ENCODE measurements at places on chromosomes 12 and 14.

DNA sequence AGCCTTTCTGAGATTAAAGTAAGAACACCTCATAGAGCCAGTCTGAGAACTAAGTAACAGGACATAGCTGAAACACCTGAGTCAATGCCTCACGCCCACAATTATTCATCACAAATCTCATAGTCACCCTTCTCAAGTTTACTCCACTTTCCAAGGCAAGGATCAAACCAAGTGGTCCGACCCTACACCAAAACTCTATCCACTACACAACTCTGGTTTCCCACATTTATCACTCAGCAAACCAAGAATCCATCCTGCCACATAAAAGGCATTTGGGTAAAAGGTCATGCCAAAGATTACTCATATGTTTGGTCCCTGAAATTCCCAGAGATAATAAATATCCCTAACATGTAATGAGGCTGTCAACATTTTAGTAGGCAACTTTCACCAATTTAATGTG lies 144.1 kb downstream of the RPAP3 start:
- no peak for DNase-seq

DNA sequence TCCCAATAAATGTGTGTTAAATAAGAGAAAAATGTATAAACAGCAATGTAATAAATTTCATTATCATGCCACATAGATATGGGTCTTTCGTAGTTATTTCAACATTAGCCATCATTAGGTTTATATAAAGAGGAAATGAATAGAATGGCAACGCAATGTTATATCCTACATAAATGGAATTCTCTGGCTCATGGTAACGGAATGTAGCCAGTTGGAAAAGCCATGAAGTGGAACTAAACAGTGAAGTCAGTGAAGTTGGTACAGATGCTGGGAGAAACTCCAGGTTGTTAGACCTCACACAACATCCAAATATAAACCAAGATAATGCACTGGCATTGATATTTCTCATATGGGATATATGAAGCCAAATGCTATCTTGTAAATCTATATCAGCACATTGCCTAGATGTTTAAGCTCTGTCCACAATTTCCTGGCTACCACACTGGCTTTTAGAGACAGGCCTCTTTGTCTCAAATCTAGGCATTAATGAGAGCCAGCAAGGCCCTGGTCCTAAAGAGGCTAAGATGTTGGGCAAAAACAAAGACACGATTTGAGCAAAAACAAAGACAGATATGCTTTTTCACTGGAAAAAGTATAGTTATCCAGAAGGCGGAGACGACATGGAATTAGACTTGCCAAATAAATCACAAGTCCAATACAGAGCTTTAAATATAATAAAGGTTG lies 861.0 kb downstream of the RPS29 start:
- DNase-seq: no peak

- no peak for DNase-seq
These were observed 25.8 kb upstream of the VDR start for GRCh38 chr12:47930634-47931033.

DNA sequence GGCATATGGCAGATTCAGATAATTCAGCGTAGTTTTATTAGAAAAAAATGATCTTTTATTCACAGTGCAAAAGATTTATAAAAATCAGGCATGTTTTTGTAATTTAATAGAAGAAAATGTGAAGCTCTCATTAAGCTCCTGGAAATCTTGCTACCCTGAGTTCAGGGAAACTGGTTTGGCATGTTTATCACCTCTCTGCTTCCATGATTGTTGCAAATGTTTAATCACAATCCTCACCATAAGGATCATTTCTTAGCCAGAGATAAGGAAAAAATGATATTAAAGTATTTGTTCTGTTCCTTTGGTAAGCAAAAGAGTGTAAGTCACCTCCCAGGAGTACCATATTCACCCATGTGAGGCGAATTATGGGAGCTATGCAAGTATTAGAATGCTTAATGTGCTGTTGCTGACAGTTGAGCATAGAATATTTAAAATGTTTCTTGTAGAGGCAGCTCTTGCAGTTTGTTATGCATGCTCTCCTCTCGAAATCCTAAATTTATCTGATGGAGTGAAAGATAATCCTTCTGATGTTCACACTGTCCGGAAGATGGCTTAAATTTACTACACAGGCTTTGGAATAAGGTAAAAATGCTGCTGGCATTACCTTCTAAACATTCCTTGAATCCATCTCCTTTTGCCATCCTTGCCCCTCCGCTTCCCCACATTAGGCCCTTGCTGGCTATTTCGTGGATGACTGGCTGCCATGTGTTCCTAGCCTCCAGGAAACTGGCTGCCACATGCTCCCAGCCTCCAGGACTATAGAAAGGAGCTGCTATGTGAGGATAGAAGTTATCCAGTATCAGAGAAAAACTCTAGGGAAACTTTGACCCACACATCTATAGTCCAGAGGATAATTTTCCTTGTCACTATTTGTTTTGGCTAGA lies 115.8 kb upstream of the CCDC198 start:
- no peak for DNase-seq

- no peak for DNase-seq
These were observed 98.1 kb downstream of the WIF1 start for GRCh38 chr12:65022960-65023359.

DNA sequence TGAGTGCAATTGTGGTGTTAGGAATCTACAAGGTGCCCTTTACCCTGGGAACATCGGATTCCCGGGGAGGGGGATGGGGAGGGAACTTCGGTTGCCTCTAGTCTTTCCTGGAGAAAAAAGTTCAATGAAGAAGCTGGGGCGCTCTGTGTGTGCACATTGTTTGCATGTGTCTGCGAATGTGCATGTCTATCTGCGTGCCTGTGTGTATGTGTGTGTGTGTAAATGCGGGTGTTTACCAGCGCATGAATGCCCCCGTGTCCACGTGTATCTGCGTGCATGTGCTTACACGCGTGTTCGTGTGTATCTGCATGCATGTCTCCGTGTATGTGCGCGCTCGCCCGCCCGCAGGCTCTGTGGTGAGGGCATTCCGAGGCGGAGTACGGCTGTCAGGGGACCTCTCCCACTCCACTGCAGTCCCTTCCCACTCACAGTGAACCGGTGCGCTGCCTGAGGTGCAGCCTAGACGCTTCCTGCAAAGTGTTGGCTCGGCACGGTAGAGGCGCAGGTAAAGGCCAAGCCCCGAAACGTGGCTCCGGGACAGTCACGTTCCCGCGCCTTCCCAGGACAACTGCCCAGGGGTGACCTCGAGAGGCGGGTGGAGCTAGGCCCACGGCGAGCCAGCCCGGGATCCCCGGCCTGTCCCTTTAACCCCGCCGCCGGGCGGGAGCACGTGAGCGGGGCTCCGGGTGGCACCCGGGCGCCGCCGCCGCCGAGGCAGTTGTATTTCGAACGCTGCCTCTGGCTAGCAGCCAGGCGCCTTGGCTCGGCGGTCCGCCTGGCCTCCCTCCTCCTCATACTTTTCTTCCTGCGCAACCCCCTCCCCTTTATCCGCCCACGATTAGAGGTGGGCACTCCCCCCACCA lies 539 bp upstream of the HMGA2 start:
- DNase-seq: peak; percentile 73

DNA sequence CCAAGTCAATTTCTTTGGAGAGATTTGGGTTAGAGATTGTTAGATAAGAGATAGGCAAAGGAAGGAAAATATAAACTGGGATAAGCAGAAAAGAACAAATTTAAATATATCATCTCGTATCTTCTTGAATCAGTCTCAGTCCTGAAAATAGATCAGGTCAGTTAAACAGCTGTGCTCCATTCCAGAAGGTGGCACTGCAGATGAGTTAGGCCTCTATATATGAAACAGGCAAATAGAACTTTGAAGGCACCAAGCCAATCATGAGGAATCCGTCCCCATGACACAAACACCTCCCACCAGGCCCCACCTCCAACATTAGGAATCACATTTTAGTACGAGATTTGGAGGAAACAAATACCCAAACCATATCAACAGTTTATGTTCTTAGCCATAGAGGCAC lies 605.5 kb upstream of the USP15 start:
- DNase-seq: peak; percentile 31

GRCh38 chr14:101708853-101709532 lies 52.5 kb upstream of the PPP2R5C start:
- DNase-seq: no peak

DNA sequence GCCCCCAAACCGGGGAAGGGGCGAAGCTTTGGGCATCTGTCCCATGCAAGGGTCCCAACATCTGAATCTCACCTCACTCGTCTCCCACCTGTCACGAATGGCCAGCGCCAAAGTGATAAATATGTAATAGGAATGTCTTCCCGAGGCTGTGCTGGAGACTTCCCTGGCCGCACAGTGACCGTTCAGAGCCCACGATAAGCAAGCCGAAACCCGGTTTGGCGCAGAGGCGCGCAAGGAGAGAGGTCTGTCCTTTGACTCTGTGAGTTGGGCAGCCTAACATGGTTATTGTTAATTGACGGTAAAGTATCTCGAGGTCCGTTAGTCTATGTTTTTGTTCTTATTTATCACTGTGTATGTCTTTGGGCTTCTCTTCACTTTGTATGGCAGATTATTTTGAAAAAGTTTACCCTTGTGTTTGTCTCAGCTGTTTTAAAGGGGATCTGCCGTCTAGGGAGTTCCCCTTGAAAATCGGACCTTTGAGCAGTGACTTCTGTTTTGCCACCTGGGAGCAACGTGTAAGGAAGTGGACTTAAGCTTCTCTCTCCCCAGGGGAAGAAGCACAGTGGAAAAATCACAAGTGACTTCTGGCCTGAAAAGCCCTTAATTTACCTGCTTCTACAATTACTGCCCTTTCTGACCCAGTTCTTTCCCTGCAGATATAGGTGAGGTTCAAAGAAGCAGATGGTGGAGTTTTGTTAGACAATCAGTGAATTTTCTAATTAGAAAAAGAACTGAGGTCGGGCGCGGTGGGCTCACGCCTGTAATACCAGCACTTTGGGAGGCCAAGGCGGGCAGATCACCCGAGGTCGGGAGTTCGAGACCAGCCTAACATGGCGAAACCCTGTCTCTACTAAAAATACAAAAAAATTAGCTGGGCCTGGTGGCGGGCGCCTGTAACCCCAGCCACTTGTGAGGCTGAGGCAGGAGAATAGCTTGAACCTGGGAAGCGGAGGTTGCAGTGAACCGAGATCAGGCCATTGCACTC lies 1.1 kb upstream of the TM9SF1 start:
- peak; percentile 49 for DNase-seq

DNA sequence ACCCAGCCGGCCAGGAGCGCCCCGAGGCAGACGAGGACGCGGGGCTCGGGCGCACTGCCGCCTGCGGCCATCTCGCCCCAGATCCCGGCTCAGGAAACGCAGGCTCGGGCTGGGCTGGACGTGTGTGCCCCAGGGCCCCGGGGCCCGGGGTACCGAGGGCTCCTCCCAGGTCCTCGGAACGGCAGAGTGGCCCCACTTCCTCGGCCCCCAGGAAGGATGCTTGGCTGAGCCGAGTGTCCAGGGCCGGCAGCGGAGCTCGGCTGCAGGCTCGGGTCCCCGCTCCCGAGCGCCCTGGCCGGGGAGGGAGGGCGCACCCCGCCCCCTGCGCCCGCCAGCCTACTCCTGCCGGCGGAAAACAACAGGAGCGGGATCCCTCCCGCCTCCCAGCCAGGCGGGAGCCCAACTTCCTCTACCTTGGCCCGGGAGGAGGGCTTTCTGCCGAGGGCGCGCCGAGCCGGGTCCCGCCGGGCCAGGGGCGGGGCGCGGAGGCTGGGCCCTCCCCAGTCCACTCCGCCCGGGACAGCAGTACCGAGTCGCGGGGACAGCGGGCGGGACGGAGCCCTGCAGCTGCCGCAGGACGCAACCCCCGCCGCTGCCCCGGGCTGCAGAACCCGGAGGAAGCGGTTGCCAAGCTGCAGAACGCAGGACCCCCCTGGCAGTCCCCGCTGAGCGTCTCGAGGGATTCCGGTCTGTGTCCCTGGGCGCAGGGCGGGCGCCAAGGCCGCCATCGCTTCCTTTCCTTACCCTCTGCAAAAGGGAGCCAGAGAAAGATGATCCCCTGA lies at the start of gene VSIG10:
Gene VSIG10, minus strand, starts transcription at position 411 of the 782 bp plus-strand sequence. Its CDS starts 340 bp downstream, at position 71.
- DNase-seq: peak; percentile 9

DNA sequence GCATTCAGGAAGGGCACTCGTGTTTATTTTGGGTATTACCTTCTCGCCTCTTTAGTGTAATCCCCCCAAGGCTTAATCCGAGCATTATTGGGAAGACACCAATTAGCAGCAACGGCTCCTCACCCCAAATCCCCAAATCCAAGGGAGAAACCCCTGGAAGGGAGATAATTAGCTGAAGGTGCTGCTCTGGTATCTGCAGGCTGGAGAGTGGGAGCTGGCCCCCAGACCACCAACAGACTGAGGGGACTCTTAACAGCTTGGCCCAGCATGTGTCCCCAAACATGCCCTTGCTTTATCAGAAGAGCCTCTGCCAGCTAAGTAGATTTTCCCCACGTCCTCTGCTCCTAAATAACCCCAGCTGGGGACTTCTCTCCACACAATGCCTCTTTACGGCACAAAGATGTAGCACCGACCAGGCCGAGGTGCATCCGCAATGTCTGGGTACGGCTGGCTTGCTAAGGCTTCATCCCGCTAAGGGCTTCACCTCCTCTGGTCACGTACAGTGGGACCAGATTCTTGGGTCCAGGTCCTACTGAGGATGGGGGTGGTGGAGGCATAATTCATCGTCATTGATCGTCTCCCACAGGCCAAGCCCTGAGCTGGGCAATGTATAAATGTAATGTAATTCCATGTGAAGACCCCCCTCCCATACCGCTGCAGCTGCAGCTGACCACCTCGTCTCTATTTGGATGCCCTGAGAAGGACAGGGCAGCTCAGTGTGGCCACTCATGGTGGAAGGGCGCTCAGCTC lies 123.7 kb upstream of the GSC start:
- DNase-seq: no peak

- peak; percentile 2 for DNase-seq
These were observed 1.8 kb downstream of the OTOGL start for GRCh38 chr12:80101126-80101525.

GRCh38 chr12:86613311-86613710 lies 357.1 kb upstream of the MGAT4C start:
- DNase-seq: no peak

DNA sequence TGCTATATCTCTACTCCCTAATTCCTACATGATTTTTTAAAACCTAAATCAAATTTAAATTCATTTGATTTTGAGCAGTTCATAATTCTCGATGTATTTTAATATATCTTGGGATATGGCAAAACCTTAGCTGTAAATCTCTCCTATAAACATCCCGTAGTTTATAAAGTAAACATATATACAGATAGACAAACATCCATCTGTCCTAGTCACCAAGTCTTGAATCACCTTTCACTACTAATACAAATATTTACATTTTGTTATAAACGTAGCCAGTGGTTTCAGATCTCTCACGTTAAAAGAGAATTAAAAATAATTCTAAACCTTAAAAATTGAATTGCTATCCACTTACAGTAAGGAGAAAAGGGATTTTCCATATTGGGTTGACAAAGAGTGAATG lies 107.0 kb downstream of the TSHR start:
- no peak for DNase-seq
